Neural progenitor cell (in vitro differentiated cells): ENCODE measurements at places on chromosomes 3 and 15.

GRCh38 chr3:14306142-14306541, 96.3 kb upstream of the SLC6A6 start:
- DNase-seq = no peak

DNA sequence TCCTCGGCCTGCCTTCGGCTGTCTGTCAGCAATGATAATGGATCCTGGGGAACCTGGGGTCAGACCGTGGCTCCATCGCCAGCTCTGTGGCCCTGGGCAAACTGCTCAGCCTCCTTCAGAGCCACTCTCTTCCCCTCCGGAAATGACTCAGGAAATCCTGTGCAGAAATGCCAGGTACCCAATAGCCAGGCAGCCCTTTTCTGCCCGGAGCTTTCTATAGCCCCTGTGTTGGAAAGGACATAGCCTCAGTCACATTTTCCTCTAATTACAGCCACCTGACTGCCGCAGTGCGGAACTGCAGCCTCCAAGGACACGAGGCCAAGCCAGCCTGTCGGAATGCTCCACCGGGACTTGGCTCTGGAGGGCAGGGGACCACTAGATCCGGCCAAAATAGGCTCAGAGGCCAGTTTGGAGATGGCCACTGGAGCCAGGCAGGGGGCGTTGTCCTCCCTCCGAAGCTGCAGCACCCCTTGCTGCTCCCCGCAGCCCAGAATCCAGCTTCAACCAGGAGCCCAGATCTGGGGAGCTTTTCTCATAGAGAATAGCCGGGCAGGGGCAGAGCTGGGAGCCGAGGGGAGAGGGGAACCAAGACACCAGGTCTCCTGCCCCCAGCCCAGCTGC, 11.6 kb upstream of the ZXDC start:
- DNase-seq = peak; percentile 64

DNA sequence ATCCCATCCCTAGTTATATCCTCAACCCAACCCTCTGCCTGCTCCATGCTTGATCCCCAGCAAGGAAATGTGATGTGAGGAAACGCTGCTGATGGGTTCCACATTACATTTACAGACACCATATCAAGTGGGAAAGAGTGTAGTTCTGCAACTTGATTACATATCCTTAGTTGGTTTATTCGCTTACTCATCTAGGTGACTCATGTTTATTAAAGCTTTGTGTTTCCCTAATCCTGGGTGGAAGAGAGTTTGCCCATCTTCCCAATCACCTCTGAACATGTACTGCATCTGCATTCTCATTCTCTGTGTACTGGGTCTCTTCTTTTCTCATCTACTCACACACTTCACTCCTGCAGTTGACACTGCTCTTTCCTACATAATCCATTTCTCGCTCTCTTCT, 91.7 kb upstream of the PDZRN3 start:
- DNase-seq = no peak

DNA sequence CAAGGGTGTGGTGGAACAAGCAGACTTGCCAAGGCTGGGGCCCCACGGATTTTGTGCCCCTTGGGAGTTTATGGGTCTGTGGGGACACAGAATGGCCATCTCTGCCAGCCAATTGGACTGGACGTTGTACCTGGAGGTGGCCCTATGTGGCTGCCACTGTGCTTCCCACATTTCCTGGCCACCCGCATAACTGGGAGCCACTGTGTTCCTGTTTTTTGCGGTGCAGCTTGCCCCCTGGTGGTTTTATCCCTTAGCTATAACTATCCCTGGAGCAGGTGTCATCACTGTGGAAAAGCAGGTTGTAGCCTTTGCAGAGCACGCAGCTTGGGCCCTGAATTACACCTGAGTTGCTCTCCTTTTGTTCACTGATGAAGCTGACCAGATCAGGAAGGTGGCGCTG, 306.3 kb downstream of the ZPLD1 start:
- peak; percentile 6 for DNase-seq

DNA sequence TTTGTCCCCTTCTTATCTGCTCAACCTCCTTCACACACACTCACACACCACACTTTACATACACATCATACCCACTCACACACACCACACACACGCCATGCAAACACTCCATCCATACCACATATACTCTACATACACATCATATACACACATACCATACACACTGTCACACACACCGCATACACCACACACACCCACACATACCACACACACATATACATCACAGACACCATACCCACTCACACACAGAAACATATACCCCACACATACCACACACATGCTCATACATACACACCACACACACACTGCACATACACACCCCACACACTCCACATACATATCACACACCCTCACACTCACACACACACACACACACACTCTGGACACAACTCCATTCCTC, 54.3 kb upstream of the ACP3 start:
- no peak for DNase-seq

GRCh38 chr3:59107856-59108815, 58.3 kb upstream of the CFAP20DC start:
- DNase-seq = no peak

DNA sequence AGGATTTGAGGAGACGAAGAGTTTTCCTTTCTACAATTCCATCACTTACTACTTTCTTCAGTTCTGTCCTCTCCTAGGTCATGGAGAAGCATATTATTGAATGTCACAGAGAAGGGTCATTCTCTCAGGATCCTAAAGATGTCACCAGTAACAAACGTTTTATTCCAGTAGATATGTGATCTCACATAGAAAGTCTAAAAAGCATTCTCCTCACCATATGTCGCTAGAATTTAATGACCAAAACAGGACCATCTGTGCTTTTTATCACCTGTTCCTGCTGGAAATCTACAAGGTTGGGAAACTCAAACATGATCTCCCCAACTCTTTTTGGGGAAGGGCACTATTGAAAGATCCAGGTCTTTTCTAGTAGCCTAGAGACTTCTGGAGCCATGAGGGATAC, 24.0 kb upstream of the FRMD5 start:
- no peak for DNase-seq

GRCh38 chr3:31041161-31041978, 146.9 kb upstream of the GADL1 start:
- no peak for DNase-seq

- DNase-seq = no peak
Measured at GRCh38 chr15:36358523-36358922, 220.9 kb upstream of the CDIN1 start.

DNA sequence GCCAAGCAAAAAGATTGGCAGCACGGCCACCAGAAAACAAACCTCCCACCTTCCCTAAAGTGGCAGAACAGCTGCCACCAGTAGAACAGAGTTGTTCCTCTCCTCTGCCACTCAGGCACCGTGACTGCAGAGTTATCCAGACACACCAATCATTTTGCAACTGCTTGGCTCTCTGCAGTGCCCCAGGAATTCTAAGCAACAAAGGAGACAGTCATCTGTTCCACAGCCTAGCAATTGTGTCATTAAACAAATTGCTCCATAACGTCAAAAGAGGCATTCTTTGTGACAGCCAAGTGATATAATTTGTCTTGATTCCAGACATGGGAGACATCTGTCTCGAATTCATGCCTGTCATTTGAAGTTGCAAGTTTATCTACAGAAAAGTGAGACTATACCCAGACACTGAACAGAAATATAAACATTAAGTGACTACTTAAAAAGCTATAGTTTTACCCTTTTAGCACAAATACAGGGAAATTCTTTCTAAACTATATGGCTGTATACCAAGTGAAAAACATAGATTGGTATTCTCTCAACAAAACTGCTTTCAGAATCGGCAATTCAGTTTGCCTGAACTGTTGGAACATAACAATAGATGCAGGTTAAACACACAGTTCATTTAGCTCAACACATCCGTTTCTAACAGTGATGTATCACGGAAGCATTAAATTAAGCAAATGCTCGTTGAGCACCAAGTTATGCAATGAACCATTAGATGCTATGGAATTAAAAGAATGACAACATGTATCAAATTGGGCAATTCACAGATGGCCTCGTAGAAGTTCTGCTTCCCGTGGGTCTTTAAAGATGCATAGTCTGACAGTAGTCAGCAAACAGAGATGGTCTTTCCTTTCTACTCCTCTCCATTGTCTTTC, 281.3 kb downstream of the FGF12 start:
- peak; percentile 11 for DNase-seq

- no peak for DNase-seq
Measured at GRCh38 chr3:58799271-58799670, 132.7 kb upstream of the FAM3D start.

DNA sequence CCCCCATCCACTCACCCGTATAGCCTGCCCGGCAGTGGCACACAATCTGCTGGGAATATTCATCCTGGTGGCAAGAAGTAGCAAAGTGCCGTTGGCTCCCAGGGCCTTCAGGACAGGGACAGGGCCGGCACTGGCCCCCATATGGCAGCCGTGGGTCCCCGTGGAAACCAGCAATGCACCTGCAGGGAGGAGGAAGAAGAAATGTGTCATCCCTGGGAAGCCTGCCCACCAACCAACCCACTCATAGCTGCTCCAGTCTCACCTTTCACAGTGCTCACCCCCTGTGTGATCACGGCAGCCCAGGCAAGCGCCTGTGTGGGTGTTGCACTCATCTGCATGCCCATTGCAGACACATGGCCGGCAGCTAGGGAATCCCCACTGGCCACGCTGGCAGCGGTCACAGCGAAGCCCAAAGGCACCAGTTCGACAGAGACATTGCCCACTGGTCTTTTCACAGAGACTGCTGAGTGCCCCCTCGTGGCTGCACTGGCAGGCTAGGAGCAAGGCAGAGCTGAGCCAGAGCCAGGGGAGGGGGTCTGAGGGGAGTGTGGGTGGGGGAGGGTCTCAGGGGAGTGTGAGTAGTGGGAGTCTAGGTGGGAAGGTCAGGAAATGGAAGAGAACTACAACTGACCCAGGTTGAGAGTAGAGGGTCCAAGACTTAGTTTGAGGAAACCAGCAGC, 4.5 kb upstream of the USP19 start:
- DNase-seq = no peak

GRCh38 chr3:44647771-44648170, 761 bp upstream of the ZNF35 start:
- no peak for DNase-seq

- DNase-seq = no peak
Measured at GRCh38 chr3:38031022-38031994, 1.9 kb upstream of the PLCD1 start.

- no peak for DNase-seq
Measured at GRCh38 chr3:185421577-185422232, 58.8 kb downstream of the MAP3K13 start.

- DNase-seq = no peak
Measured at GRCh38 chr3:67292356-67293121, 294.4 kb downstream of the KBTBD8 start.

DNA sequence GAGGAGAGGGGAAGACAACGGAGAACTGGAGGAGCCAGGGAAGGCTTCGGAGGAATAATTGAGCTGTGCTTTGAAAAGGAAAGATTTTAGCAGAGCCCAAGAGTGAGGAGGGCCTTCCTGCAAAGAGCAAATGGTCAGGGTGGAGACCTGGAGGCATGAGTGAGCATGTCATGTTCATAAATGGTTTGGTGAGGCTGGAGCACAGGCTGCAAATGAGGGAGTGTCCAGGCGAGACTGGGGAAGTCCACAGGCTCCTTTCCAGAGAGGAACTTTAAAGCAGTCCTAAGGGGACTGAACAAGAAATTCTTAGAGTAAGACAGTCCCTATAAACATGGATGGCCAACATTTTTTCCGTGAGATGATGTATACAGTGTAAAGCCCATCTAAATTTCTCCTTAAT, 108.8 kb downstream of the THSD4 start:
- DNase-seq = no peak

GRCh38 chr3:145272684-145273083, 888.3 kb downstream of the PLOD2 start:
- DNase-seq = no peak

DNA sequence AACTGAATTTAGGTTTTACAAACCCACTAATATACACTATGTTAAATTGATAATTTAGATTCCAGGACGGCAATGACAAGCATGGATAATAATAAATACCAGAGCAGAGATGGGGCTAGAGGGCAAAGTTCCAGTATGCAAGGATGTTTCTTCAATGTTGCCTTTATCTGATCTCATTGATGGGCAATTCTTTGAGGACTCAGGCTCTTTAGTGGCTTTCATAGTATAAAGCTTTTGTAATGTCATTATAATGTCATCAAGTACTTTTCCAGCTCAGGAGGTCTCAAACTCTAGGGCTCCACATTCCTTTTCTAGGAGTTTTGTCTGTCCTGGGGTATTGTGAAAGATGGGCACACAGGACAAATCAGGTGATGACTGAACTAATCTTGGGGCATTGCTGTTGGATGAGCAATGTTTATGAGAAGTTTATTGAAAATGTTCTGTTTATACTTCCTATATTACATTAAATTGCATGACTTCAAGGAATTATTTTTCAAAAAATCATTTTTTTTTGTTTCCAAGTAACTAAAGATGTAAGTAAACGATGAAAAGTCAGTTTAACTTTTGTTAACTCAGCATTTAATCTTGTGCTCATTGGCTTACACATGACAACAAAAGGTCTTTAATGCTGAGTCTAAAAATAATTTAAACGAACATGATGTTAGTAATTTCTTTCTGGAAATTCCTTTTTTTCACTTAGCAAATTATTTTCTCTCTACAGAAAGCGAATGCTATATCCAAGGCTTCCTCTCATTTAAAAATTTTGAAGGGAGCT, 116.4 kb downstream of the OXSM start:
- no peak for DNase-seq

DNA sequence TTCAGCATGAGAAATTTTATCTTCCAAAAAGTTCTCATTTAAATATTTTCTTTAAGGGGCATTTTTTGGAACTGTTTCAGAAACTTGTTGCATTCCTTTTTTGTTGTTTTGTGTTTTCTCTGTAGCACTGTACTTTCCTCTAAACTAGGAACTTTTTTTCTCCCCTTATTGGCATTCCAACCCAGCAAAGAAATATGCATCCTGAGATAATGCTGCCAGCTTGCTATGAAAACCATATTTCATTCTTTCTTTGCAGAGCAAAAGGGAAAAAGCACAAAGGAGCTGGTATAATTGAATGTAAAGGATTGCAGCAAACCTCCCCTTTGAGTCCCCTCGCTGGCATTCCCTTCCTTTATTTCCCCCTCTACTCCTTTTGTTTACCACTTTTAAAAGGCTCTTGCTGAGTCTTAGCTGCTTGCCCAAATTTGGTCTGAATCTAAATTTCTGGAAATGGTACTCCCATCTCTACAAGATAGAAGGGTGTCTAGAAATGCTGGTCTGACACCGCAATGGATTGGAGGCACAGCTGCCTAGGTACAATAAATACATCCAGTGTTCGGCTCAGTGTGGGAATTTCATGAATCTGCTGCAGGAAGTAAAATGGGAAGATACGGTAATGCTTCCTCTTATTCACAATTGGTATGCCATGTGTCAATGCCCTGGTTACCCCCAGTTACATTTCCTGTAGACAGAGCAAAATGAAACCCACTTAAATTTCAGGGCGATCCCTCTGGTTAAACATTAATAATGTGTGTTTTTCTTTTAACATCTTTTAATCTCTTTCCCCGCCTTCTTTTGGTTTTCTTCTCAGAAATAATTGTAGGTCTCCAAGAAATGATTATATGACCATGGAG, 156.6 kb downstream of the MEIS2 start:
- peak; percentile 73 for DNase-seq

DNA sequence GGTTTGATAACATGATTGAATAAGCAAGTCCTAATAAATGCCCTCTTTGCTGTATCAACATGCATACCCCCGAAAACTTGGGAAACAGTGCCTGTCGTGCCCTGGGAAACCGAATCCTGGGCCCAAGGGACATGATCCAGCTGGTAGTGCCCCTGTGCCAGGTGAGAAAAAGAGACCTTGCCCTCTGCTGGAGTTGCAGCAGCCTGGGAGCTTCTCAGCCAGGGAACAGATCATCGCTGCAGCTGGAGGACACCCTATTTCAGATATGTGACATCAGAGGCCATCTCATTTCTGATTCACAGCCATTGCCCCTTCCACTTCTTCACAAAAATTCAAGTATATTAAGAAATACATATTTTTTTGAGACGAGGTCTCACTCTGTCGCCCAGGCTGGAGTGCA, 32.3 kb downstream of the STOML1 start:
- no peak for DNase-seq
